ENCODE measurements at places on chromosomes 5 and 9. TPM values are rescaled to one million over a fixed set of nuclear protein-coding genes. Genes with fewer than 3 reads are reported as not detected.

GRCh38 chr9:98087420-98088354 is 31.2 kb downstream of the NANS start:
- peaks cover 7% of the 10 kb centered on the region for H3K4me1 ChIP-seq
- no peak overlapping the region for H3K4me3 ChIP-seq
- peak; percentile 62 for DNase-seq
- H3K27me3 ChIP-seq = peaks cover 4% of the 10 kb centered on the region
- no peak overlapping the region for H3K27ac ChIP-seq

- H3K27ac ChIP-seq = no peak overlapping the region
- H3K4me1 ChIP-seq = peaks cover 6% of the 10 kb centered on the region
- no peak overlapping the region for H3K4me3 ChIP-seq
- peaks cover 12% of the 10 kb centered on the region for H3K27me3 ChIP-seq
- DNase-seq = no peak
Measured at GRCh38 chr9:33416996-33417395, 14.6 kb upstream of the AQP7 start.

DNA sequence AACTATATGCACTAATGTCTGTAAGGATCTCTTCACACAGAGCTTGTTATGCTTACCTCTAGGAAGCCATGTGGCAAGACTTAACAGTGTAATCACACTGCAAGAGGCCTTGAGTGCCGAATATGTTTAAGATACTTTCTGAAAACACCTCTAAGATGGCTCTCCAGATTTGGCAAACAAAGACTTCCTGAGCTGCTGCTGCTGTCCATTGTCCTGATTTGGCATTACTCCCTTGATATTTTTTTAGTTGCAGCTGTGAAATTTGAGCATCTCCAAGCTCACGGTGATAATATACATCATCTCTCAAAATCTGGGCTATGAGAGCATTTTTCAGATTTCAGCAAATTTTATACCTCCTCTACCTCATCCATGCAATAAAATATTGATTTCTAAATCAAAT is 384.5 kb upstream of the CDH6 start:
- H3K4me1 ChIP-seq = no peaks in the 10 kb centered on the region
- H3K36me3 ChIP-seq = no peaks in the 10 kb centered on the region
- H3K27ac ChIP-seq = no peak overlapping the region
- H3K4me3 ChIP-seq = no peak overlapping the region
- DNase-seq = peak; percentile 9

GRCh38 chr5:149392718-149393117 is 13.6 kb upstream of the IL17B start:
- H3K4me3 ChIP-seq = no peak overlapping the region
- H3K27me3 ChIP-seq = peaks cover 4% of the 10 kb centered on the region
- peaks cover 3% of the 10 kb centered on the region for H3K4me1 ChIP-seq
- no peak overlapping the region for H3K27ac ChIP-seq
- no peaks in the 10 kb centered on the region for H3K36me3 ChIP-seq

NKD2 gene
- 1.8 TPM for total RNA-seq

KIF4B gene
- 0.54 TPM for total RNA-seq

Measured in endothelial cell (in vitro differentiated cells).